GM13977 (cell line): ENCODE measurements at places on chromosomes 7 and 10.

DNA sequence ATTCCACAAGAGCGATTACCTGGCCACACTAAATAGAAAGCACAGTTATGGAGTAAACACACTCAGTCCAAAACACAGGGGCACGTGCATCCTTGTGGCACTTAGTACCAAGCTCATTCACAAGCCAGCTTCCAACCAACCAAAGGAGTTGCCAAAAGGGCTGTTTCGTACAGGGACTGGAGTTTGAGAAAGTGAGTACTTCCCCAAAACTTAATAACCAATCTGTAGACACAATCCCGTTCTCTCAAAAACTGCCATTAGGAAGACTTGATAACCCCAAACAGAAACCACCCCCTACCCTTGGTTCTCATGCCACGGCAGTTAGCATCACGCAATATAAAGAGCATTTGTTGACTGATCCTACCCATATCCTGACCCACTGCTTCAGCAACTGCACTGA lies 166.2 kb upstream of the ASAH2 start:
- no peak for DNase-seq

DNA sequence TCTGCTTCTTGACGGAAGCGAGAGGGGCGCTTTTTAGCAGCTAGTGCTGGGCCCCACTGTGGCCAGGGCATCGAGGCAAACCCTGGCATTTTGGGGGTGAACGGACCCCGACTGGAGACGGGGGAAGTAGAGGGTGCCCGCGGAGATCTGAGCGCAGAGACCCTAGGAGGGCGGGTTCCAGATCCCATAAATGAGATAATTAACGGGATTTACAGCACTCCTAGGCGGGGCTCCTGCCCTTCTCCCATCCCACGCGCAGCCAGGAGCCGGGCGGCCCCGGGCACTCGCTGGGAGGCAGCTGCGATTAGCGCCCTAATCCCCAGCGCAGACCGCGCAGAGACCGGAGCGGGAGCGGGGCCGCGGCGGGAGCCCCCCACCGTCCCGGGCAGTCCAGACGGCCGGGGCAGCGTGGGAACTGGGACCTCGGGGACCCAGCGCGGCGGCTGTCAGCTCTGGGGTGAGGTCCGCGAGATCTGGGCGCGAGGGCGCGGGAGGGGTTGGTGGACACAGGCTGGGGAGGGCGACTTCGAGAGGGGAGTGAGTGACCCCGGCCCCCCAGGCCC lies 735 bp downstream of the JCAD start:
- DNase-seq = no peak

DNA sequence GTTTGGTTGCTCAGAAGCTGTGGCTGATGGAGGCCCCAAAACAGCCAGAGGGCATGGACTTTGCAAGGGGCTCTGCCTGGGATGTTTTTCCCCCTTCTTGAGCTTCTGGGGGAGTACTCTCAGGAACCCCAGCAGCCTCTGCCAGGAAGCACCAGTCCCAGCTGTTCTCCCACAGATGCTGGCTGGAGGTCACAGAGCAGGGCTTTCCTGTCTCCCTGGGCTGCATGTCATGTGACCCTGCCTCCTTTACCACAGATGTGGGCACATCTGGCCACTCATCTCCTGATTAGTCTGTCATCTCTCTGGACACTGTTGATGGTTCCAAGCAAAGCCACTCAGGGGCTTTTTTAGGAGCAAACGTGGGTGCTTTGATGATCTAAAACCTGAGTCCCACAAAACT lies 136.7 kb downstream of the NEURL1 start:
- DNase-seq = no peak

GRCh38 chr10:109914966-109915365 lies 8.3 kb downstream of the XPNPEP1 start:
- DNase-seq = peak; percentile 31

DNA sequence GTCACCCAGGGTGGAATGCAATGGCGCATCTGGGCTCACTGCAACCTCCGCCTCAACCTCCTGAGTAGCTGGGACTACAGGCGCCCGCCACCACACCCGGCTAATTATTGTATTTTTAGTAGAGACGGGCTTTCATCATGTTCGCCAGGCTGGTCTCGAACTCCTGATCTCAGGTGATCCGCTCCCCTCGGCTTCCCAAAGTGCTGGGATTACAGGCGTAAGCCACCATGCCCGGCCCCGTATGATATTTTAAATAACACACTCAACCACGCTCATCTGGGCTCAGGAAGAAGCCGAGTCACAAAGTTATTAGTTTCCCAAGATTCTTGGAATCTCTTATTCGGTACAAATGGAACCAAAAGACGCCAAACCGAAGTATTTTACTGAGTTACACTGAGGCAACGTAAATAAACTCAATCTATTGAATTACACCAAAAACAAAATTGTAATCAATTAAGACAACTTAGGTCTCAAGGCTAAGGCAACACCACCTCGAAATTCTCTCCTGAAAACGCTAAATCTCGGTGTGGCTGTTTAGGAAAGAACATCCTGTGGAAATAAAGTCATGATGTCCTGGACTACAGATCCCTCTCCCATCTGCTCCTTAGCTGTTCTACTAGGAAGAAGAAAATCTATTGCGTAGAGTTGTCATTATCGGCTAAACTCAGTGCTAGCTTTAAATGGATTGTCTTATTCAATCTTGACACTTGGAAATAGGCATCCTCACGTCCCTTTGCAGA lies 910 bp downstream of the ARHGAP19 start:
- DNase-seq = no peak

- DNase-seq = peak; percentile 94
These were observed at the start of gene HPS1 for GRCh38 chr10:98446661-98447221. TSS of gene HPS1 (minus strand) at chr10:98446935. CDS start at chr10:98443240, 3,695 bp downstream.

DNA sequence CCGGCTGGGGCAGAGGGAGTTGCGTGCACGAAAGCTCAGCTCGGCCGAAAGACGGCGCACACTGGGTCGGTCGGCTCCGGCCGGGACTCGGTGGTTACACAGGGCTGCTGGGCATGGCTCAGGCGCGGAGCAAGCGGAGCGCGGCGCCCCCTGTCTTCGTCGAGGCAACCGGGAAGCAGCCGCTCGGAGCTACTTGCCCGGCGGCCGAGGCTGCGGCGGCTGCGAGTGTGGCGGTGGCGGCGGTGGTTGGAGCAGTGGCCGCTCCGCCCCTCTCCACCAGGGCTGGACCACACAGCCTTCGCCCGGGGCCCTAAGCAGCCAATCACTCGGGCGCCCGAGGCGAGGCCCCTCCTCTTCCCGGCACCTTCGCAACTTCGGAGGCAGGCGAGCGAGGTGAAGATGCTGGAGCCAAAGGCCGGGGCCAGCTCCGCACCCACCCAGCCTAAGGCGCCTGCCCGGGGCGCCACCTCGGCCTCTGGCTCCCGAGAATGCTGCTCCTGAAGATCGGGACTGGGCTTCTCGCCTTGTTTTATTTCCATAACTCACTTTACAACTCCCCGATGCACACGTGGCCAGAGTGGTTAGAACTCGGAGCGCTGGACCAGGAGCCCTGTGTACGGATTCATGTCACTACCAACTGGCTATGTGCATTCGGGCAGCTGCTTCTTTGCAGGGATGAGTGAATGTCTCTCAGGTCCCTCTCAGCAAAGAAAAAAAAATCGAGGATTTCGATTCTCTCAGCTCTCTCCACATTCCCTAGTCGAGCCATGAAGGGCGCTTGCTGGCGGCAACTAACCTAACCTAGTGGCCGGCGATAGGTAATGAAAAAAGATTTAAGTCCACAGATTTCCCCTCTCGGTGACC lies at the start of gene TLL2:
TLL2 (minus strand) TSS at position 229 of the 864 bp plus-strand sequence. CDS start 241 bp downstream, outside the sequence.
- peak; percentile 88 for DNase-seq

DNA sequence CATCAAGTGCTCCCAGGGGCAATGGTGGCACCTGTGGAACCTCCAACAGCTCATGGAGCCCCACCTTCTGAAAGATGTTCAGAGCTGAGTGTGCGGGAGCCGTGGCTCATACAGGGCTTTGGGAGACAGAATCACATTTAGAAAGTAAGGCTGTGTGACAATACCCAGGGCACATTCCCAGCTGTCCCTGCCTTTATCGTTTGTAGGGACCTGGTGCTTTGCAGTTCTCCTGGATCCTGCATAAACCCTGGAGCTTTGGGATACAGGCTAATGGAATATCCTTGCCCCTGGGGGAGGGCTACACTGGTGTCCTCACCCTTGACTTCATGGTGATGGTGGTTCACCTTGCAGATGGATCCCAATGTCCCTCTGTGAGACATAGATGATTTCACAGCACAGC lies 134.8 kb upstream of the LAMB4 start:
- DNase-seq = no peak
